ENCODE measurements at places on chromosomes 7 and 10.

DNA sequence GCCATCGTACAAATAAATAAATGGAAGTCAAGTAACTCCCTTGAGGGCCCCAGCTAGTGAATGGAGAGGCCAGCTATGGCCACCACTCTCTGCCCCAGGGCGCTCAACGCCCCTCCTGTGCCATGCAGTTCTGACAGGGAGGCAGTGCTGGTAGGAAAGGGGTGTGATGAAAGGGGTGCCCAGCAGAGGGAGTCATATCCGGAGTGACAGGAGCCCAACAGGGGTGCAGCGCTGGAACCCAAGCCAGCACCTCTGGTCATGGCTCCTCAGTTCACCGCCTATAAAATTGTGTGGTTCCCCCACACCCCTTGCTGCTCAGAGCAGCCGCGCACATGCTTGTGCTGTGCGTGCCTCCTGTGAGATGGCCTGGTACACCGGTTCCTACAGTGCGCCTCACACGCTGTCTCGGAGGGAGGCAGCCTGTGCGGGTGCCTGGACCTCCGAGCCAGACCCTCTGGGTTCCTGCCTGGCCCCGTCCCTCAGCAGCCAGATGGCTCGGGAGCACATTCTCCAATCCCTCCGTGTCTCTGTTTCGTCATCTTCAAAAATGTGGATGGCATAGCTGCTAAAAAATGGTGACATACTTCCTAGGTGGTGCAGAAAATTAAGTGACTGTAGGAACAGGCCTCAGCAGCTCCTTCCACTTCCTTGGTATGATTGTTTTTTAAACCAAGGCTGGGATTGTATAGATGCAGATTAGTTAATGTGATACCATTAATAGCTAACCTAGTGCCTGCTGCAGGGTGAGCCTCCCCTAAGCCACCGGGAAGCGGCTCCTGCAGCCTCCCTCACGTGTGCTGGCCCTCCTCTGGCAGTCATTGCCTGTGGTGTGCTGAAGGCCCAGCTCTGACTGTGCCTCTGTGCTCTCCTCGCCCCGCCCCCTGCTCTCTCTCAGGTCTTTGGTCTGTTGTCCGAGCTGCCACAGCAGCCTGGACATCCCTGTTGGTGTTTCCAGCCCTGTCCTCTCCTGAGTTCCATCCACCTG, 125.8 kb downstream of the EGFR start:
- peak; percentile 22 for DNase-seq

- DNase-seq: no peak
Observed at GRCh38 chr7:99218406-99219184, 10.7 kb upstream of the KPNA7 start.

GRCh38 chr10:61627266-61627665, 35.5 kb upstream of the CABCOCO1 start:
- no peak for DNase-seq

DNA sequence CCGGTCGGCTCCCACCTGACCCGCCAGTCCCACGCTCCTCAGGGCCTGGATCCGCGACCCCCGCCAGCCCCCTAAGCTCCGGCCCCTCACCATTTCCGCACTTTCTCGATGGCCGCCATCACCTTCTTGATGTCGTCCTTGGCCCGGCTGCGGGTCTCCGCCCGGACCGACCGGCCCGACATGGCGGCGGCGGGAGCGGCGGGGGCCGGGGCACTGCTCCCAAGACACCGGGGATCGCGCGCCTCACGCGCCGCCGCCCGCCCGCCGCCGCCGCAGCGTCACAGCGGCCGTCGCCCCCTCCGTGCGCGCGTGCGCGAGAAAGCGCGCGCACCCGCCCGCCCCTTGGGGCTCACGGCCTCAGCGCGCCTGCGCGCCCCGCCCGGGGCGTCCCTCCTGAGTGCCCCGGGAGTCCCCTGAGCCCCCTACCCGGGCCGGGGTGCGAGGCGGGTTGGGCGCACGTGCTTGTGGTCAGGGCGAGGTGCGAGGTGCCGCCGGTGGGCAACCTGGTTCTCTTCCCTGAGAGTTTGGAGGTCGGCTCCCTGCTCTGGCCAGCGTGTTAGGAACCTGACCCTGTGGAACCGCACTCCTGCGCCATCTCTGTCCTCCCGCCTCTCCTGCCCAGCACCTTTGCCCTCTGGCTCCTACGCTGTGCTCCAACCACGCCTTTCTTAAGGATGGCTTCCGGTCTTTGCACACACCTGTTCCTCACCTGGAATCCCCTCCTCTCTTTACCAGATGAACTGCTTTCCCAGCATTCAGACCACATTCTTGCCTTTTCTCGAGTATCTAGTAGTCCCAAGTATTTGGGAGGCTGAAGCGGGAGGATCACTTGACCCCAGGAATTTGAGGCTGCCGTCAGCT, at the start of gene BCL7B:
TSS of gene BCL7B (minus strand) at position 294 of the 861 bp plus-strand sequence. CDS start at position 182, 112 bp downstream.
- peak; percentile 81 for DNase-seq

GRCh38 chr10:102644066-102644645, at the start of gene TRIM8:
TRIM8 (plus strand) TSS chr10:102644479; CDS start chr10:102644618, 139 bp downstream.
- DNase-seq: peak; percentile 73

DNA sequence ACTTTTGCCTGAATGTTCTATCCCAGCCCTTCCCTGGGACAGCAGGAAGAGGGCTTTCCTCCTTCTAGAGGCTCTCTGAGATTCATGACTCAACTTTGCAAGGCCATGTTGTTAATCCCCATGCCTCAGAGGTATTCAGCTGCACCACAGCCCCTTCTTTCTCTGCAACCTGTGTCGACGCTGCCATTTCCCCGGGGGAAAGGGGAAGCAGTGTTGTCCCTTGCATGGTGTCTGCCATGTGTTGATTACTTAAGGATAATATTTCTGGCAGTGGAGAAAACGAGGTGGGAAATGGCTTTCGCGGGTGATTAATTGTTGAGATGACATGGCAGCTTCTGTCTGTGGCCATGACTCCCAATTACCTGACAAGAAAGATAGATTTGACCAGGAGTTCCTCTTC, 133.1 kb downstream of the SORCS3 start:
- DNase-seq: no peak

- DNase-seq: no peak
Observed at GRCh38 chr10:33071857-33072256, 113.8 kb upstream of the ITGB1 start.

DNA sequence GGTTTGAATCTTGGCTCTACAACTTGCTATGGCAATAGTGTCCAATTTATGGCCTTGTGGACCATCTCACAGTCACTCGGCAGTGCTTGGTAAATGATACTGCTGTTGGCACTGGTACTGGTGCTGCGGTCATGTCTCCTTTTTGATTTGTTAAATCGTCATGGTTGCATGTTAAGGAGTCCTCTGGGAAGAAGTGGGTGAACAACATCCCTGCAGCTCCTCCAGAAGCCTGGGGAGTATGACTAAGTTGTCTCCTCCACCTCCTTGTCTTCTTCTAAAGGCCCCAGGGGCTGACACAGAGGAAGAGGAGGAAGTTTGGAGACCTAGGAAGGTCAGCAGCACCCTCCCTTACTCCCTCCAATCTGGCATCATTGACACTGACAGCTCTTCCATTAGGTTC, 8.5 kb downstream of the ITPRIP start:
- no peak for DNase-seq

DNA sequence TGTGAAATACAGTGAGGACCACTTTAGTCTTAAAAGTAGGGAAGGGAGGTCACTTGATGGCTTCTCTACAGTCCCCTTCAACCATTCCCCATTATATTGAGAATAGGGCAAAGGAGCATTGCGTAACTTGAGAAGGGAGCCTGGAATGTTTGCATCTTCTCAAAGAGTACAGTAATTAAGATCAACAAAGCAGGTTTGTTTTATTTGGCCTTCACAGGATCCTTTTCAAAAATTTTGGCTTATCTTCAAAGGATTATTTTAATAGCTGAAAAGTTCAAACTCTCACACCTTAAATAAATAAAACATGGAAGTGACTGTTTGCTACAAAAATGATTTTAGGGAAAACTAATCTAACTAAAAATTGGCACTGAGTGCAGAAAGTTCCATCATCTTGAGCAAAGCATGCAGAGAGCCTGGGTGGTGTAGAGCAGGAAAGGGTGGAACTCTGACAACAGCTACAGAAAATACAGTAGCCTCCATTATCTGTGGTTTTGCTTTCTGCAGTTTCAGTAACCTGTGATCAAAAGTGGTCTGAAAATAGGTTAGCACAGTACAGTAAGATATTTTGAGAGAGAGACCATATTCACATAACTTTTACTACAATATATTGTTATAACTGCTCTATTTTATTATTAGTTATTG, 214.0 kb downstream of the MDFIC start:
- no peak for DNase-seq

- no peak for DNase-seq
Observed at GRCh38 chr10:71741671-71742070, 22.1 kb upstream of the C10orf105 start.

GRCh38 chr7:122082670-122083069, 61.4 kb downstream of the AASS start:
- no peak for DNase-seq

DNA sequence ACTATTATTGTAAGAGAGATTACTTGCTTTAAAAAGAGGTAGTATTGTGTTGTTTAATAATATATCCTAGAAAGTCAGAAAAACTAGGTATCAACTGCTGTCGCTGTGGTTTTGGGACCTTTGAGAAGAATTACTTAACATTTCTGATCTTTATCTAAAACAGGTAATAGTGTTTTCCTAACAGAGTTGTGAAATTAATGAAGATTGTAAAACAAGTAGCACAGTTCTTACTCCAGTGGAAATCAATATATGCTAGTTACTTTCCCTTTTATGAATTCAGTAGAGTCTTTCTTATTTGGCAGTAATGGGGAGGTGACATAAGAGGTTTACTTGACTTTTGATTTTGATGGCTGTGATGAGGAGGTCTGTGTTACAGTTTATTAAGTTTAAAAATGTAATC, 58.1 kb downstream of the KIF20B start:
- no peak for DNase-seq
